ENCODE measurements at places on chromosomes 12 and 14.

GRCh38 chr14:89977668-89978067, 21.9 kb downstream of the TDP1 start:
- no peak for DNase-seq

DNA sequence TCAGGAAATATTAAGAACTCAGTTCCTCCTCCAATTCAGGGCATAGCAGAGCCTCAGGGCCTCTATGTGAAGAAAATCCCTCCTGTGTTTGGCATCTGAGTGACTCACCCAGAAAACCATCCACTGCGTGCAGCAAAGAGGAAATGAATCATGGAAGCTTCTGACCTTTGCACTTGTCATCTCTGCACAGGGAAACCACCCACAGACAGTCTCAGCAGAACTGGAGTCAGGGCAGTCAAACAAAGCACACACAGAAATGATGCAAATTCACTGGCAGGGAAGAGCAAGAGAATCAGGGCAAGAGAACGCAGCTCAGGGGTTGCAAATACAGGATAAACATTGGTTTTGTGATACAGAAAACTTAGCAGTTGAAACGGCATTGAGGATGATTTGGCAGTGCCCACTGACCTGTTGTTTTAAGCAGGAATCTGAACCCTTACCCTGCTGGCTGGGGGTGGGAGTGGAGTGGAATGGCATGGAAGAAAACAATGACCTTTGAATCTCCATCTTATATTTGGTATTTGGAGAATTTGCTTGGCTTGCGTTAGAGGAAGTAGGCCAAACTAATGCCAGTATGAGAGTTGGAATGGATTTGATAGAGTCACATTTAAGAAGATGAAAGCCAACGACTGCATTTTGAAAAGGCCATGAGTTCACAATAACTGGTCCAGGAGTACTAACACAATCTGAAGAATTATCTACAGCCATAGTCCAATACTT, 53.5 kb downstream of the PHLDA1 start:
- DNase-seq = peak; percentile 100

- DNase-seq = peak; percentile 64
These were observed 5.0 kb downstream of the CELA1 start for GRCh38 chr12:51341251-51342007.

GRCh38 chr12:107025671-107026070, 38.7 kb upstream of the MTERF2 start:
- no peak for DNase-seq

DNA sequence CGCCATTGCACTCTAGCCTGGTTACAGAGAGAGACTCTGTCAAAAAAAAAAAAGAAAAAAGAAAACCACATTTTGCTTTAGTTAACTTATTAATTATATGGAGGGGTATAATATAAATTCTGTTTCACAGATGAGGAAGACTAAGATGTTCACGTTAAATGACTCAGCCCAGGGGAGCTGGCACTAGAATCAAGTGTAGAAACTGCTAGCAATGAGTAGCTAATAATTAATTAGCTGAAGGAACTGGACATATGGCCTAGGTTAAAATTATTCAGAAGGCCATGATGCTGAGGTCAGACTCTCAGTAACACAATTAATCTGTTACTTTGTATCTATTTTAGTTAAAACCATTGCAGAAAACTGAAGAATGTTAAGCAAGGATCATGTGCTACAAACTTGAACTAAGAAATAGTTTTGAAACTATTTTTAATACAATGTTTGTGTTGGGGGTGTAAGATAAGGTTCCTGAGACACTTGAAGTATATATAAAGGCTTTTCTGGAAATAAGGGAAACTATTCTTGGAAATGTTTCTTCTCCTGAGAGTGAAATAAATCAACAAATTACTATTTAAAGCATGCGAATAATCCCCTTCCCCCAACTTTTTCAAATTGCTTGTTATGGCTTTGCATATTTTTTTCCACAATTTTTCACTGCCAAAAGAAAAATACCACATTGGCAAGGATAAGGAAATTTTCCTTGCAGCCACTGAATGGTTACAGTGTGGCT, 589.3 kb downstream of the SOX5 start:
- no peak for DNase-seq

GRCh38 chr14:91548108-91548507, 38.0 kb upstream of the PPP4R3A start:
- no peak for DNase-seq

- no peak for DNase-seq
These were observed 423 bp downstream of the FGD6 start for GRCh38 chr12:95216711-95217376.

DNA sequence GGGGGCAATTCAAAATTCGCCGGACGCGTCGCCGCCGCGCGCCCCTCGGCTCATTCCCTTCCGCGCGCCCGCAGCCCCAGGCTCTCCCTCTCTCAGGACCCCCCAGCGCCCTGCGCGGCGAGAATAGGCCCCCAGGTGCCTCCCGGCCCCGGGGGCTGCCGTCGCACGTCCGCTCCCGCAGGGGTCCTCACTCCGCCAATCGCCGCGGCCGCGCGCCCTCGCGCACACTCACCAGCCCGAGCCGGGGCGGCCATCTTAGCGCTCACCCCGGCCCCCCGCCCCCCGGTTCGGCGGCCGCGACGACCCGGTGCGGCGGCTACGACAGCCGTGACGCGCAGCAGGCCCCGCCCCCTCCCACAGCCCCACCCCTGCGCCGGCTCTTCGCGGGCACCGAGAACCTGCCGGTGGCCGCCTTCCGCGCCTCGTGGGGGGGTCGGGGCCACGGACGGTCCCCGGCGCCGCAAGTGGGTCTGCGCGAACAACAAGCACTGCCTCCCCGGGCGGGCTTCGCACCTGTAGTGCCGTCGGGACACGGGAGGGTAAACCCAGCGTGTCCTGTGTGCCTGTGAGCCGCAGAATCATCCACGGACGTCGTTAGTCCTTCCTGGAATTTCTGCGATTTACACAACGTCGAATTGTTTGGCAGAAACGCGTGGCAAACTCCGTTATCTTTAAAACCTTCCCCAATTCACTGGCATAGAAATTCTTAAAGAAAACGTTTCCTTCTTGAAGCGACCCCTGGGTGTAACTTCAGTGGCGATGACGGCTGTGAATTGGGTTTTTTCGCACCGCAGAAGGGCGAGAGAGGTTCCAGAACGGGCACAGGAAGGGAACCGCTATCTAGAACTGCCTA, 2.5 kb downstream of the USP44 start:
- peak; percentile 64 for DNase-seq

DNA sequence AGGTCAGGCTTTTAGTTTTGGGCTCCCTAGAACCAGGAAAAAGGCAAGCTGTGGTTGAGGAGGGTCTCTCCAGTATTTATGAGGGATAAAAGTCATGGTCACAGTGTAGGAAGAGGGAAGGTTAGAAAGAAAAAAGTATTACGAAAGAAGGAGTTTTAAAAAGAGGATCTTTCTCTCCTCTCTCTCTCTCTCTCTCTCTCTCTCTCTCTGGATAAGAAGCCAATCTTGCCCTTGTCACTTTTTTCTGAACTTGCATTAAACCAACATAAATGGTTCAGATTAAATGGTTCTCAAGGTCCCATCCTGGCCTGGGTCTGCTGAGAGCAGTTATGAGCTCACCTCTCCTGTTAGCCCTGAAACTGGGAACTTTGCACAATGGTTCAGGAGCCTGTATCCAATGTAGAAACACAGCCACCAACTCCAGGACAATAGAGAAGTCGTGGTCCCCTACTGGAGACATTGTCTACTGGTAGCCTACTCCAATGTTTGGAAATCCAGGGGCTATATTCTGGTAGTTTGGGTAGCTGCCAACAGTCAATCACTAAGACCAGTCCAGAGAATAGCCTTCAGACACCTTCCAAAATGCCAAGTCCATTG, 131.9 kb downstream of the DAD1 start:
- no peak for DNase-seq

- DNase-seq = no peak
These were observed 1.5 kb upstream of the ZDHHC22 start for GRCh38 chr14:77143071-77143470.

DNA sequence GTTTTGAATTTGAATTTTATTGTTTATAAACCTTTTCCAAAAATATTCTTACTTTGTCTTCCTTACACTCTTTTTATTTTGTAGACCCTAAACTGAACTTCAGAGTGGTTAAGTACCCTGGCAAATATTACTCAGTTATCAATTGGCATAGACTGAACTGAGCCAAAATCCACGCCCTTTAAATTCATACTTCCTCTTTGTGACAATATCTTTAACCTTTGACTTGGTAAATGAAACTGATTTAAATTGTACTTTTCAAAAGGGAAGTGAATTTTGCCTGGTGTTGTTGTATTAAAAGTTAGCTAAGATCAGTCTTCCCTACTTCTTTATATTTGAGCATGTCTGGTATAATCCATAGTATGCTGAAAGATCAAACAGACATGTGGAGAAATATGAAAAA, 184.3 kb upstream of the USP15 start:
- no peak for DNase-seq

- peak; percentile 24 for DNase-seq
These were observed 328.8 kb upstream of the DIO3 start for GRCh38 chr14:101232340-101233020.

DNA sequence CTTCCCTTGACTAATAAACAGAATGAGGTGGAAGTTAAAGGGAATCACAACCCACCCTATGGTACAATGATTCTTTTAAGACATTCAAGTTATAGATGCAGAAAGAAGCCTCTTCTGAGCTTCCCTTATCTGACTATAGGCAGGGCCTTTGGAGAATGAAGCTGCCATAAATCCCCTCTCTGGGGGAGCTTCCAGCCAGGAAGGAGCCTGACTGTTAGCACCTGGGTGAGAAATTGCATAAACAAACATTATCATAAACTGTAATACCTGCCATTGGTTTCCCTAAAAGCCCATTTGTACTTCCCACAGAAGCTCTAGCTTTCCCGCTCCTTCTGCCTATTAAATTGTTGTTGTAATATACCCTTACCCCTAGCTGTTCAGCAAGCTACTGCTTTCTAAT, 81.3 kb upstream of the RESF1 start:
- DNase-seq = no peak

DNA sequence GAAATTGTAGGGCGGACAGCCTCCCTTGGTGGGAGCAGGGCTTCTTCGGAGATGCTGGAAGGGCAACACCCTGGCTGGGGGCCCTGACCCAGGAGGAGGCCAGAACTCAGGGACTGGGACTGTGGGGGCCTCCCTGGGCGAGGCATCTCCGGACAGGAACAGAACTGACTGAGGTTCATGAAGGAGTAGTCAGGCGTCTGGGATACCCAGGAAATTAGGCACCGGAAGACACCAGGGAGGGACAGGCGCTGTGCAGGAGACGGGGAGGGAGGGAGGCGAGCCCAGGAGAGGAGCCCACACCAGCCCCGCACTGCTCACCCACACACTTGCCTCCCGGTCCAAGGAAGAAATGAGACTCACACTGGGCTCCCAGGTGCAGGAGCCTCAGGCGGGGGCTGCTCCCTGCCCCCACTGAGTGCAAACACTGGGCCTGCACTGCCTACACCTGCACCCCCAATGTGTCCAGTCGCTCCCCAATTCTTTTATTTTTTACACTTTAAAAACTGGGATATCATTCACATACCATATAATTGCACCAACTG, 262.6 kb upstream of the SFSWAP start:
- DNase-seq = no peak

GRCh38 chr12:24088751-24089509, 139.5 kb upstream of the SOX5 start:
- DNase-seq = peak; percentile 59

- DNase-seq = no peak
These were observed 42.6 kb downstream of the SH2B3 start for GRCh38 chr12:111448266-111448830.

- peak; percentile 21 for DNase-seq
These were observed 12.1 kb upstream of the LUM start for GRCh38 chr12:91123236-91123916.

- DNase-seq = peak; percentile 18
These were observed 35.7 kb upstream of the HIF1A start for GRCh38 chr14:61659582-61659981.

GRCh38 chr14:101630056-101630965, 69.0 kb downstream of the DIO3 start:
- no peak for DNase-seq

GRCh38 chr12:59122784-59123183, 202.5 kb upstream of the LRIG3 start:
- no peak for DNase-seq

- DNase-seq = no peak
These were observed 304.2 kb downstream of the AKAP6 start for GRCh38 chr14:32633224-32633859.

- no peak for DNase-seq
These were observed 35.2 kb downstream of the NTN4 start for GRCh38 chr12:95755261-95755865.

GRCh38 chr12:50740307-50740706, 23.6 kb upstream of the ATF1 start:
- no peak for DNase-seq

DNA sequence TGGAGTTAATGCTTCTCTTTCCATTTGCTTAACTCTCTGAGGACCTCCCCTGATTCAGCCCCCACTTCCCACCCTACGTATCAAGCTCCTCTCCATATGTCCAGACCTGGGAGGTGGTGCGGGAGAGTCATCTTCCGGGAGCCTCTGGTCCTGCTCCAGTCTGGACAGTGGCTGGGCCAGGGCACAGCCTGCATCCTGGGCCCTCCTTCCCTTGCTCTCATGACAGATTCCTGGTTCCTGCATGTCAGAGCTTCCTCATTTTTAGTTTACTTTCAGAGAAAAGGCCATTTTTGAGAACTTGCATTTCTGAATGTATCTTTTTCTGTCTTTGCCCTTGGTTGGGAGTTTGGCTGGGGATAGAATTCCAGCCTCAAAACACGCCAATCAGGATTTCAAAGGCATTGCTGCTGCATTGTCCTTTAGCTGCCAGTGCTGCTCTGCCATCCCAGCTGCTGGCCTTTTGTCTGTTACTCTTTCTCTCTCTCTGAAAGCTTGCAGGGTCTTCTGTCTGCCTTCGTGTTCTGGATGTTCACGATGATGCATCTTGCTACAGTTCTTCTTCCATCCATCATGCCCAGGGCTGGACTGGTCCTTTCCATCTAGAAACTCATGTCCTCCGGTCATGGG, 54.7 kb downstream of the SLC6A12 start:
- DNase-seq = no peak

GRCh38 chr14:95300697-95301526, 18.8 kb downstream of the CLMN start:
- DNase-seq = no peak

GRCh38 chr12:3597526-3598210, 106.7 kb downstream of the PRMT8 start:
- no peak for DNase-seq

DNA sequence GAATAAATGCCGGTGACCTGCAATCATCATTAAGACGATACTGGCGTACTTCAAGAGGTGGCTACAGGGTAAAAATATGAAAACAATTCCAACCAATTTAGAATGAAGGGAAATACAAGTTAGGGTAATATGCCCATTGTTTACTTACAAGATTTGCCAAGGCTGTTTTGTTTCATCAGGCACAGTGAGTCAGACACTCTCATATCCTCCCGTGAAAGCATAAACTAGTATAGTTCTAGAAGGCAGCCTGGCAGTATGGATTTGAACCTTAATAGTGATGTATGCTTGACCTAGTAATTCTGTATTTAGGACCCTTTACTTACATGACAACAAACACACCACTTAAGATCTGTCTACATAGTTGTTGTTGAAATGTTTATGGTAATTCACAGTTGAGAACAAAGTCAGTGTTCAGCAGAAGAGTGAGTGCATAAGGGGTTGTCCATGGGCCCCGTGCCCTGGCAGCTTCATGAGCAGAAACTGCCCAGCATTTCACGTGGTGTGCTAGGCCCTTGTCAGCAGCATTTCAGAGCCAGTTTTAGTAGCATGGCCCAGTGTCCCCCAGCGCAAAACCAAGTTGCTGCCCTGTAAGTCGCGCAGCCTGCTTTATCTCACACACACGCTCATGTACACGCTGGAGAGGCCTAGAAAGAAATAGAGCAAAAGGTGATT, 80.8 kb downstream of the EP400 start:
- peak; percentile 61 for DNase-seq

All from IMR-90 (cell line).